Activated B cell treated with CpG ODN at 0.5 μM for 24 hours (primary cell): ENCODE measurements at places on chromosomes 11 and 22.

DNA sequence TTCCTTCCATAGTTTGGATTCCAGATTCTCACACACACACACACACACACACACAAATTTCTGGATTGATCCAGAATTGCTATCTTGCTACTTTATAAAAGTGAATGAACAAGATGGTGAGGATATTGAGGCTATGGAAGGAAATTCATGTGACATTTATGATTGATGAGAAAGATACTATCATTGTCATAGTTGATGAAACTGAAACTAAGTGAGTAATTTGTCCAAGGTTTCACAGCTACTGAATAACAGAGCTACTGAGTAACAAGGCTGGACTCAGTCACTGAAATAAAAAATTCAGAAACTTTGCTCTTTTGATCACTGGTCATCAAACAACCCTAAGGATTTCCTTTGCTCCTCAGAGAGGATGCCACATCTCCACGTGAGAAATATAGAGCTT is 16.2 kb downstream of the OR5D16 start:
- DNase-seq = no peak

DNA sequence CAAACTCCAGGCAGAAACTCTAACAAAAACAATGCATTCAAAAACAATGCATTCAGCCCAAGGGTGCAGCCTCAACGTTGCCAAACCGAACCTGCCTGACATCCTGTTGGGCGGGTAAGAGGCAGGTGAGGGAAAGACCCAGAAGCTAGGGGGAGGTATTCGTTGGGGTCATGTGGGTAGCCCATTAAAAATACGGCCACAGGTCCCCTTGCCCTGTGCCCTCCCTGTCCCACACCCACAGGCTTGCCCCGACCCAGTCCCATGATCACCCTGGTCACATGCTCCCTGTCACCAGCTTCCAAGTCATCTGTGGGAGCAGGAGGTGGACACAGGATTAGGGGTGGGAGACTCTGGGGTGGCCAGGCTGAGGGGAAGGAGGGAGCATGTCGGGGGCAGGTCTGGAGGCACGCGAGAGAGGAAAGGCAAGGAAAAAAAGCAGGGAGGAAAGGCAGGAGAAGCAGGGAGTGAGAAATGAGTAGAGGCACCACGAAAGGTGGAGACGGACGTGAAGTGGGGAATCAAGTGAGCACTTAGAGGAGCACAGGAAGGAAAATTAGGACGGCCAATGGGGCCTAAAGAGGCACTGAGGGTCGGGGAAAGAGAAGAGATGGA is 683 bp downstream of the PLA2G6 start:
- no peak for DNase-seq

- no peak for DNase-seq
Observed at GRCh38 chr11:94537031-94537600, 6.6 kb upstream of the FUT4 start.

- no peak for DNase-seq
Observed at GRCh38 chr11:32310214-32310601, 125.1 kb downstream of the WT1 start.

DNA sequence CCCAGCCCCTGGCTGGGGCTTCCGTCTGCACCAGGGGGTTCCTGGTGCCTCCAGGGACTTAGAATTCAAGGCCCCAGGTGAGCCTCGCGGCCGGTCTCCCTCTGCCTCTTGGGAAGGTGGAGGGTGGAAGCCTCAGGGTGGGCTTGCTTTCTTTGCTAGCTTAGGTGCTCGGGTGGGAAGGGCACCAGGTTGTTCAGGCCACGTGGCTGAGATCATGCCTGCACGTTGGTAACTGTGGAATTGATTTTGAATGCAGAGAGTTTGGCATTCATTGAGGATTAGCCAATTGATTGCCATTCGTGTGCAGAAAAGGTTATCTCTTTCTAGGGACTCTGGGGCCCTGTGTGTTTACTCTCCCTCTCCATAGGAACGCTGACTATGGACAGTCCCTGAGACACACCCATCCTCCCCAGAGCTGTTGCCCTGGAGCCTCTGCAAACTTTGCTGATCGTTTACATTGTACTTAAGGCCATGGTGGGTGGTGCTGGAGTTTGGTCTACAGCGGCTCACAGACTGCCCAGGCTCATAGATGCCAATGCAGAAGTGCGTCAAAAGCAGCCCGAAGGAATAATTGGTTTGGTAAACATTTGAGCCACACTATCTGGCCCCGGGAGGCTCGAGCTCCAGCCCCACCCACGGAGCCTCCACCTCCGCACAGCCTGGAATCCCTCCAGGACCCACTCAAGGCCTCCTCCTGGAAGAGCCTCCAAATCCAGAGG is 1457.7 kb downstream of the BRD1 start:
- no peak for DNase-seq

DNA sequence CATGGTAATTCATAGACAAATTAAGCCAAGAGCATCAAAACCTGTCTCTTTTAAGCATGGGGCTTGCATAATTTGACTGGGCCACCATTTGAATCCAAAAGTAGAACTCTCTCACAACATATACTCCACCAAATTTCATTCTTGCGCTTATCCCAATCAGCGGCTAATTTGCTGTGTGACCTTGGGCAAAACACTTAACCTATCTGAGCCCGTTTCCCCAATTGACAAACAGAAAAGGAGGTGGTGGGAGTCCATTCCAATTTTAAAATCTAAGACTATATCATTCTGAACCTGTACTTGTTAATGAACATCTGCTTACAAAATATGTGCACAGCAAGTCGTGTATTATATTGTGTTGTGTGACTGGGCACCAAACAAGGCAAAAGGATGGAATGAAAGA is 338.1 kb upstream of the NARS2 start:
- DNase-seq = no peak

- DNase-seq = no peak
Observed at GRCh38 chr22:18110194-18110953, at the start of gene TUBA8. TUBA8 (plus strand) TSS chr22:18110809; CDS start chr22:18110866, 57 bp downstream.
